ENCODE measurements at places on chromosomes 2 and 18. TPM values are rescaled to one million over a fixed set of nuclear protein-coding genes. Genes with fewer than 3 reads are reported as not detected.

DNA sequence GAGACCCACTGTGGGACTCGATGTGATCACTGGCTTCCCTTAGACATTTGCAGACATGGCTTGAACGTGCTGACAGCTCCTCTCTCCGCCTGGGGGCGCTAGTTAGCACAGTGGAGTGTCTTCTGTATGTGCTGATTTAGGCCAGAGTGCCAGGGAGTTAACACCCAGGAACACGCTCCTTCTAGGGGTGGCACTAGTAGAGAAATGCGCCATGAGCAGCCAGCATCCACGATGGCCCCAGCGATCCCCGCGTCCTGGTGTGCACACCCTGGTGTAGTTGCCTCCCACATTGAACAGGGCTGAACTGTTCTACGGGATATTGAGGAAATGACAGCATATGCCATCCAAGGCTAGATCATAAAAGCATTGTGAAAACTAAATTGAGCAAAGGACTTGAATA lies 11.4 kb upstream of the NMUR1 start:
- H3K4me1 ChIP-seq, result no peaks in the 10 kb centered on the region
- DNase-seq, result no peak
- no peaks in the 10 kb centered on the region for H3K36me3 ChIP-seq
- H3K27ac ChIP-seq, result no peak overlapping the region

DNA sequence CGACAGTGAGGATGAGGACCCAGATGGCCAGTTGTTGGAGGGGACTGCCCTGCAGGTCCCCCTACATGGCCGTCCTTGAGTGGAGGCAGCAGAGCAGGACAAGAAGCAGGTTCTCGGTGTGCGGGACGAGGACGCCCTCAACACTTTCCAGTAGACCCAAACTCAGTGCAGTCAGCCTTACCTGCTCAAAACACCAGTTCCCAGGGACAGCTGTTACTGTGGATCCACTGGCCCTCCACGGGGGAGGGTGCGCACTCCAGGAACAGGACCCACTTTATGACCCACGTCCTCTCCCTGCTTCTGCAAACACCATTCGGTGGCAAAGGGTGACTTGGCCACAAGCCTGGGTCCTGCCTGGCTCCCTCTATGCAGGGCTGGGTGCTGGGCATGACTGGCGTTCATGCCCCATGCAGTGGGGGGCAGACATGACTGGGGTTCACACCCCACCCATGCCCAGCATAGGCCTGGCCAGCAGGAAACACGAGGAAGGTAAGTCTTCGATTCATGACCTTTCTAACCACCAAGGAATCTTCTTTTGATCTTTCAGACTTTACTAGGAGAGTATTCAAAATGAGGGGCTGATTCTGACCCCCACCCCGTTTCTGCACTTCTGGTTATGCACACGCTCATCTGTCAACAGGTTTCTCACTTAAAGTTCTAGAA lies 233.7 kb downstream of the HDAC4 start:
- DNase-seq, result peak; percentile 37
- H3K36me3 ChIP-seq, result peaks cover 10% of the 10 kb centered on the region
- no peaks in the 10 kb centered on the region for H3K4me1 ChIP-seq
- H3K27me3 ChIP-seq, result no peaks in the 10 kb centered on the region

GRCh38 chr2:34806396-34806795 lies 1207.3 kb upstream of the FAM98A start:
- H3K4me3 ChIP-seq, result no peak overlapping the region
- DNase-seq, result no peak
- H3K27ac ChIP-seq, result no peak overlapping the region
- no peaks in the 10 kb centered on the region for H3K36me3 ChIP-seq
- H3K4me1 ChIP-seq, result no peaks in the 10 kb centered on the region

DNA sequence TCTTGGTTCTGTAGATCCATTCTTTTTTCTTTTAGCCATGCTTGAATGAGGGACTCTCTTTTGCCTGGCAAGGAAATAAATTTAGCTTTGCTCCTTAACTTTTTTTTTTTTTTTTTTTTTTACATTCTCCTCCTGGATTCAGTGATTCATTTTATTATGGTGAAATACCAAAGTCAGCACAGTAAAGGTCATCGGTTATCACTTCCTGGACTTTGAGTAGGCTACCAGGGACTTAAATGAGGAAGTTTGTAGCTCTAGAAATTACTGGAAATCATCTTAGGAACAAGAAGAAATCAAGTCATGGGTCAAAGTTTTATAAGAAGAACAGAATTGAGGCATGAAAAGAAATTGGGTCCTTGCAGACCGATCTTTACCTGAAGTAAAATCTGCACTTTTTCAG lies 75.0 kb downstream of the SOCS6 start:
- no peaks in the 10 kb centered on the region for H3K27me3 ChIP-seq
- H3K4me1 ChIP-seq, result no peaks in the 10 kb centered on the region
- DNase-seq, result no peak
- peak overlapping the region; percentile 56 for H3K27ac ChIP-seq

GRCh38 chr18:79712206-79712857 lies 32.7 kb downstream of the CTDP1 start:
- no peak overlapping the region for H3K4me3 ChIP-seq
- H3K4me1 ChIP-seq, result no peaks in the 10 kb centered on the region
- DNase-seq, result no peak
- no peaks in the 10 kb centered on the region for H3K27me3 ChIP-seq
- H3K27ac ChIP-seq, result no peak overlapping the region

DNA sequence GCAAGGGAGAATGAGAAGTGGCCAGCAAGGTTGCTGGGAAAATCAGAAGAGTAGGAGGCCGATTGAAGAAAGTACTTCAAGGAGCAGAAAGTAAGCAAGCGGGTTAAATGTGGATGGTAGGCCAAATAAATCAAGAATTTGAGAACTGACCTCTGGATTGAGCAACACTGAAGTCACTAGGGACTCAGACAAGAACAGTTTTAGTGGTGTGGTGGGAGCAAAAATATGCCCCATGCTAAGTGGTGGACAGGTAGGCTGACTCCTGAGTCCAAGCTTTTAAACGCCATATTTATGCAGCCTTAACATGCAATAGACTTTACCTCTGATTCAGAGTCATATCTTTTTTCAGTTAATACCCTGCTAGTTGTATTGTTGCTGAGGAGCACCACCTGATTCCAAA lies 4.5 kb downstream of the TRABD2A start:
- peaks cover 8% of the 10 kb centered on the region for H3K4me1 ChIP-seq
- no peaks in the 10 kb centered on the region for H3K36me3 ChIP-seq
- H3K27me3 ChIP-seq, result peaks cover 3% of the 10 kb centered on the region
- H3K4me3 ChIP-seq, result no peak overlapping the region
- H3K27ac ChIP-seq, result no peak overlapping the region
- DNase-seq, result no peak

DNA sequence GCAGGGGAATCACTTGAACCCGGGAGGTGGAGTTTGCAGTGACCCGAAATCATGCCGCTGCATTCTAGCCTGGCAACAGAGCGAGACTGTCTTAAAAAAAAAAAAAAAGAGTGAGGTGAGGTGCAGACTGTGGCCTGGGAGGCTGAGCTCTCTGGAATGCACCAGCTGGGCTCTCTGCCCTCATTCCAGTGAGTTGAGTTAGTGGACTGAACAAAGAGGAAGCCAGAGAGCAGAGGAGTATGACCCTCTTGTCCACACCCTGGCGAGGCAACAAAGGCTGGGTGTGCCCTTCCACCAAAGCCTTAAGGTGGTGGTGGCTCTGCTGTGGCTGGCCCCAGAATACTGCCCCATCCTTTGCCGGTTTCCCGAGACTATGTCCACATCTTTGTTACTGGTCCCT lies 71.3 kb upstream of the ACKR3 start:
- no peaks in the 10 kb centered on the region for H3K4me1 ChIP-seq
- DNase-seq, result no peak
- no peak overlapping the region for H3K4me3 ChIP-seq
- H3K27ac ChIP-seq, result no peak overlapping the region
- no peaks in the 10 kb centered on the region for H3K27me3 ChIP-seq

DNA sequence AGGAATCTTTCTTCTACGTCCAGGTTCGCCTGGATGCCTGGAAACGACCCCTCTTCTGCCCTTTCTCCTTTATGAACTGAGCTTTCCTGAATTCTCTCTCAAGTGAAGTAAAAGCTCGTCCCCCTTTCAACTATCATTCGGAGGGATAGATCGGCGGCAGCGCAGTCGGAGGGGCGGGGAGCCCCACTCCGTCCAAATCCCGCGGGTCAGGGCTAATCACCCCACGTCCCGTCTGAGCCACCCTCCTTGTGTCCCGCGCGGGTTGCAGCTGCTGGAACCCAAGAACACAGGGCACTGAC lies 367 bp downstream of the FBXO48 start:
- no peak for DNase-seq
- H3K4me1 ChIP-seq, result no peaks in the 10 kb centered on the region
- no peaks in the 10 kb centered on the region for H3K36me3 ChIP-seq
- H3K4me3 ChIP-seq, result peak overlapping the region; percentile 83
- peak overlapping the region; percentile 65 for H3K27ac ChIP-seq

DNA sequence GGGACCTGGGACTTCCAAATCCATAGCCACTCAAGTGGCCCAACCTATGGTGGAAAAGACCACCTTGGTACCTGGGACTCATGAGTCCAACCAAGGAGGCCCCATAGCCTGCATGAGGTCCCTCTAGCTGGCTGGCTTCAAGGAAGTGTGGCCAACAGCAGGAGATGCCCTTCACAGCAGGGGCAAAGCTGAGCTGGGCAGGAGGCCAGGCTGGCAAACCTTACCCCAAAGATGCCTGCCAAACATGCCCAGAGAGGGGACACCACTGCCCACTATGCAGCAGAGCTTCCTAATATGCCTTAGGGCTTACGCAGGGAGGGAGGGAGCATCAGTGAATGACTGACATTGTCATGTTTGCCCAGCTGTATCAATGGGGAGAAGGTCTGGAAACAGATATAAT lies 188.0 kb upstream of the GLI2 start:
- peak; percentile 78 for DNase-seq
- peaks cover 58% of the 10 kb centered on the region for H3K4me1 ChIP-seq
- H3K36me3 ChIP-seq, result no peaks in the 10 kb centered on the region
- peak overlapping the region; percentile 49 for H3K27ac ChIP-seq
- no peak overlapping the region for H3K4me3 ChIP-seq
- H3K27me3 ChIP-seq, result no peaks in the 10 kb centered on the region

GRCh38 chr18:52652391-52652790 lies 312.4 kb downstream of the DCC start:
- H3K4me1 ChIP-seq, result no peaks in the 10 kb centered on the region
- H3K27me3 ChIP-seq, result no peaks in the 10 kb centered on the region
- no peak overlapping the region for H3K27ac ChIP-seq

GRCh38 chr18:801137-801536 lies 10.9 kb downstream of the YES1 start:
- no peaks in the 10 kb centered on the region for H3K27me3 ChIP-seq
- H3K36me3 ChIP-seq, result no peaks in the 10 kb centered on the region
- H3K4me3 ChIP-seq, result no peak overlapping the region
- H3K4me1 ChIP-seq, result no peaks in the 10 kb centered on the region
- no peak overlapping the region for H3K27ac ChIP-seq

- no peak for DNase-seq
- no peaks in the 10 kb centered on the region for H3K36me3 ChIP-seq
- H3K27ac ChIP-seq, result no peak overlapping the region
- no peak overlapping the region for H3K4me3 ChIP-seq
These were observed 88.5 kb upstream of the COL5A2 start for GRCh38 chr2:189267925-189268579.

- H3K4me1 ChIP-seq, result no peaks in the 10 kb centered on the region
- no peaks in the 10 kb centered on the region for H3K27me3 ChIP-seq
- H3K27ac ChIP-seq, result no peak overlapping the region
These were observed 163.0 kb downstream of the TMEM200C start for GRCh38 chr18:5732318-5732717.

- H3K4me1 ChIP-seq, result no peaks in the 10 kb centered on the region
- H3K36me3 ChIP-seq, result no peaks in the 10 kb centered on the region
- DNase-seq, result no peak
- no peak overlapping the region for H3K4me3 ChIP-seq
These were observed 1996.2 kb upstream of the PIK3C3 start for GRCh38 chr18:39958876-39959275.

- no peak for DNase-seq
- no peak overlapping the region for H3K27ac ChIP-seq
- H3K4me1 ChIP-seq, result no peaks in the 10 kb centered on the region
- no peak overlapping the region for H3K4me3 ChIP-seq
- H3K27me3 ChIP-seq, result no peaks in the 10 kb centered on the region
- H3K36me3 ChIP-seq, result no peaks in the 10 kb centered on the region
These were observed 15.4 kb downstream of the DSG2 start for GRCh38 chr18:31513189-31513935.

GRCh38 chr2:175309799-175310198 lies 128.3 kb upstream of the ATP5MC3 start:
- H3K27ac ChIP-seq, result no peak overlapping the region
- H3K27me3 ChIP-seq, result no peaks in the 10 kb centered on the region
- H3K36me3 ChIP-seq, result no peaks in the 10 kb centered on the region
- DNase-seq, result no peak
- no peak overlapping the region for H3K4me3 ChIP-seq

DNA sequence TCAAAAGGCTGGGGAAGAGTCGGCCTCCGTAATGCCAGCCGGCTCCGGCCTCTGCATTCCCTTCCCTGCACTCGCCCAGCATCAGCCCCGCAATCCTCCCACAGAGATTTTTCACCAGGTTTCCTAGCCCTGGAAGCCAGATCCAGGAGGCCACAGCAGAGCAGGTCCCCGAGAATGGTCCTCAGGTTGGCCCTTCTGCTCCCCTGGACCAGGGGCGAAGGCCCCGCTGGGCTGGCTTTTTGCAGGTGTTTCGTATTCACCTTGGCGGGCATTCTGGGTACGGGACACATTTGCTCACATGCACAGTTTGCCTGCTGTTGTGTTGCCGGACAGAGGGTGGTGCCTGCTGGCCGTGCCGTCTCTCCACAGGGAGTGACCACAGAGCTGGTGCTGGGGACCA lies 309.5 kb downstream of the NDUFA10 start:
- no peaks in the 10 kb centered on the region for H3K27me3 ChIP-seq
- H3K4me1 ChIP-seq, result no peaks in the 10 kb centered on the region
- no peak overlapping the region for H3K27ac ChIP-seq
- no peaks in the 10 kb centered on the region for H3K36me3 ChIP-seq
- peak; percentile 23 for DNase-seq

- no peaks in the 10 kb centered on the region for H3K27me3 ChIP-seq
- H3K4me1 ChIP-seq, result peaks cover 42% of the 10 kb centered on the region
- peak overlapping the region; percentile 18 for H3K27ac ChIP-seq
- no peak overlapping the region for H3K4me3 ChIP-seq
These were observed 3.1 kb upstream of the KYNU start for GRCh38 chr2:142874293-142874814.

- no peaks in the 10 kb centered on the region for H3K36me3 ChIP-seq
- DNase-seq, result no peak
- no peak overlapping the region for H3K27ac ChIP-seq
These were observed 60.4 kb upstream of the NABP1 start for GRCh38 chr2:191617575-191617974.

CXCR1 gene
- 0.74 TPM for total RNA-seq

IL36B gene
- total RNA-seq, result not detected

SERPINB4 gene
- total RNA-seq, result not detected

CYBRD1 gene
- total RNA-seq, result 11.0 TPM

SPAG16 gene
- 9.0 TPM for total RNA-seq

THSD7B gene
- 0.29 TPM for total RNA-seq

COLEC12 gene
- total RNA-seq, result 0.27 TPM

RPE gene
- total RNA-seq, result 21.8 TPM

SMYD5 gene
- 11.4 TPM for total RNA-seq

RALBP1 gene
- 21.7 TPM for total RNA-seq

GYPC gene
- total RNA-seq, result 6.6 TPM

COL6A3 gene
- total RNA-seq, result 20.9 TPM

USP40 gene
- total RNA-seq, result 19.9 TPM

Measured in right lobe of liver (tissue), 6 donors.